ENCODE measurements at places on chromosomes 2 and 18.

GRCh38 chr2:227401550-227401949 lies 13.8 kb upstream of the SCYGR1 start:
- no peak for DNase-seq

DNA sequence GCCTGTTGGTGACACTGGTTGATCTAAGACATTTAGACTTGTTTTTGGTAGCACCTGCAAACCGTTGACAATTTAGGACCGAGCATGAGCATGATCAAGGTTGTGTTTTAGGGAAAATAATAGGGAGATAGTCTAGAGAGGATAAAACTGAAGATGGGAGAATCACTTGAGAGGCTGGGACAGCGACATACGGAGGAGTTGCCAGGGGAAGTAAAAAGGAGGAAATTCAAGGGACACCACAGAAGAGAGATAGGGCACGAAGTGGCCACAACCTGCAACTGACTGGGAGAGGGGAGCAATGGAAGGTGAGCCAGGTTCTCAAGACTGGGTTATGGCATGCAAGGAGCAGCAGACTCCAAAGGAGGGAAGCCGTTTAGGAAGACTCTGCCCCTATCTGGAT lies 1.4 kb upstream of the ATP8B1 start:
- no peak for DNase-seq

DNA sequence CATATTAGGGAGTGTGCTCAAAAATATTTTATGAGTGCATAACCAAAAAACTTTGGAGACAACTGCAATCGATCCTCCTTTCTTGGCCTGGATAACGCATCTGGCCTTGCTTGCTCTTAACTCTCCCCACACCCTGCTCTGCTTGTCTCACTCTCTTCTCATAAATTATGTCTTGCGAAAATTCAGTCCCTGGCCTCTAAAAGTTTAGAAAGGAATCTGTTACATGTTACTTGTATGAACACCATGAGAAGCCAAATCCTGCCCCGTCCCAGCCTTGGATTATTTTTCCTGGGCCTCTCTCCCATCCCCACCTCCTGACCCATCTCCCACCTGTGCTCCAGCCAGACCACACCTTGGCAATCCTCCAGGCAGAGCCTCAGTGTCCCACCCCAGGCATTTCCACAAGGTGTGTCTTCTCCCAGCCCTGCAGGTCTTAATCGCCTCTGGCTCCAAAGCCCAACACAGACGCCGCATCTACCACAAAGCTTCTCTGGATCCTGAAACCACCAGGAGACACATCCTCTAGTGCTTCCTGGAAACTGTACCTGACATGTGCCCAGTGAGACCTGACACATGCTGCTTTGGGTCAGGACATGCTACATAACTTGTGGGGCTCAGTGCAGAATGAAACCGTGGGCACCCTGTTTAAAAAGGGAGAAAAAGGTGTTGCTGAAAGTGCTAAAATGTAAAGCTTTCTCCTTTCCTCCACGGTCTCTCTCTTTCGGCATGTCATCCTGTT lies 99.6 kb upstream of the ST3GAL5 start:
- DNase-seq: no peak

GRCh38 chr2:204544961-204545860 lies at the start of gene PARD3B:
Gene PARD3B (plus strand): TSS chr2:204545475. CDS start chr2:204546000, 525 bp downstream.
- no peak for DNase-seq

DNA sequence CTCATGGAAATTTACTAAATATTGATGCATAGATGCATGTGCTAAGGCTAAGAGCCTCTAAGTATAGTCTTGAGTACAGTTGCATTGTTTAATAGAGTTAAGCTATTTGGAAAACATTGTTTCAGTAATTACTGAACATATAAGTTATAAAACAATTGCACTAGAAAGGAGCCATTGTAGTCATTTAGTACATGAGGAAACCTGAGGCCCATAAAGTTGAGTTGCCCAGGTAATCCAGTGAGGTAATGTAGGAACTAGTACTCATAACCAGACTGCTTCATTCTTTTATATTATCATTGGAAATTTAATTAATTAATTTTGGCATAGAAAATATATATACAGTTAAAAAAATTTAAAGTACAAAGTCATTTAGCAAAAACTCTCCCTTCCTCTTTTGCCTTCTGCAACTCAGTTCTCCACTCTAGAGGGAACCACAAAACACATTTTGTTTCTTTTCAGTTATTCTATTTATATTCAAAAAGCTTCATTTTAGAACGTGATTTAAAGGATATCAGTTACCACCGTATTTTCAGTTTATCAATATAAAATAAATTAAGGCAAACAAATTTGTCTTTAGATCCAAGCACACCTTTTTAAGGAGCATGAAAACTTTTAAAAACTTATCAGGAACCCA lies 27.8 kb upstream of the TBR1 start:
- DNase-seq: no peak

GRCh38 chr2:12097859-12098258 lies 351.4 kb downstream of the LPIN1 start:
- DNase-seq: no peak

GRCh38 chr2:237048595-237048994 lies 37.1 kb upstream of the COPS8 start:
- no peak for DNase-seq

DNA sequence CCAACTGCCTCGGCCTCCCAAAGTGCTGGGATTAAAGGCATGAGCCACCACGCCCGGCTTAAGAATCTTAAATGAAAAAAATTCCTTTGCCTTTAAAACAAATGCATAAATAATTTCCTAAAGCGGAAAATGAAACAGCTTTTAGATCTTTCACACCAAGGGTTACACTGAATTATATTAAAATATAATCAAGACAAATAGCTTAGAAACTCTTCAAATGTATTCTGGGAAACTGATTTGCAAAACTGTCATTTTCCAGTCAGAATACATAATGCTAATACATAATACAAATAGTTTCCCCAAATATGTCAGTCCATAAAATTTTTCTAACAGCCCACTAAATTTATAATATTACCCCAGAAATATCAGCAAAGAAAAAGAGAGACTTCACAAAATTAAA lies 68.3 kb upstream of the PGAP1 start:
- no peak for DNase-seq

GRCh38 chr2:154207288-154208047 lies 335.7 kb downstream of the GALNT13 start:
- no peak for DNase-seq

DNA sequence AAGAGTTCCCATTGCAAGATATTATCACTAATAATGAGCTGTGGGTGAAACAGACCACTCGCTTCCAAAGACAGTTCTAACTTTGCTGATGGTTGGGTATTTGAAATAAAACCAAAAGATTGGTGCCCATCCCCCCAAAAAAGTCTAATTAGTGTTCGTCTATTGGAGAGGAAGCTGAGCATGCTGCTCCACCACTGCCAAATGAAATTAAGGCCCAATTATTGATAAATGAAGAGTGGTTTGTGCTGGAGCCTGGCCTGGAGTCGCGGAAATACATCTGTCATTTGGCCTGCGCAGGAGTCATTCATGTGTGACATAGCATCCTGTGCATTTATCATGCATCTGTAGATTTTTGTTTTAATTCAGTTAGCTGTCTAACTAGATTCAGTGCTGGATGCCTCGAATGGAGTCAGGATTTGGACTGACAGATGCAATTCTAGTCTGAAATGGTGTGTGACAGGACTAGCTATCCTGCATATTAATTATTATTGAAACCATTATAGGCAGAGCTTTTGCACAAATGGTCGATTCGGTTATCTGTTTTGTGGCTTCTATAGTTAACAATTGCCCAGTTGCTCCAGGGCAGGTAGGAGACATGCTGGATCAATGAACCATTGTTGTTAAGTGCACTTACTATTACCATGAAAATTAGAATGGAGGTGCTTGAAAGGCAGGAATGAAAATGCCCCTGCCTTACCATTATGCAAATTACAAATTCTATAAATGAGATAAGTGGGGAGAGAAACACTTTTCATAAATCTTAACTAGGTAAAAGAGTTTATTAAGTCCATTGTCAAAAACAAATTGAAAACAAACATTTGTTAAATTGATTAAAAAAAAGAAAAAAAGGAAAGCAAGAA lies 450.4 kb upstream of the TCF4 start:
- no peak for DNase-seq

DNA sequence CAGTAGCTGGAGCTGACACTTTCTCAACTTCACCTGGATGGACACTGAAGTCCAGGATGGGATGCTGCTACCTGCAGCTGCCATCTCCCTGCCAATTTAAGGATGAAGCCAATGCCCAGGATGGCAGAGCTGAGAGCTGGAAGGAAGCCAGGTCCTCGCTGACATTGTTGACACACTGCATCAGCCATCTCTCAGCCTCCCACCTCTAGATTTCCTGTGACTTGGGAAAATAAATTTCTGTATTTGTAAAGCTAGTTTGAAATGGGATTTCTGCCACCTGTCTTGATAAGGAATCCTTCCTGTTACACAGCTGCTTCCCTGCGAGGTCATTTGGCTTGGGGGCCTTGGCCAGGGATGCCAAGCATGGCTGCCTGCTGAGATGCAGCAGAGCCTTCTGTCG lies 43.5 kb downstream of the KCTD1 start:
- no peak for DNase-seq

DNA sequence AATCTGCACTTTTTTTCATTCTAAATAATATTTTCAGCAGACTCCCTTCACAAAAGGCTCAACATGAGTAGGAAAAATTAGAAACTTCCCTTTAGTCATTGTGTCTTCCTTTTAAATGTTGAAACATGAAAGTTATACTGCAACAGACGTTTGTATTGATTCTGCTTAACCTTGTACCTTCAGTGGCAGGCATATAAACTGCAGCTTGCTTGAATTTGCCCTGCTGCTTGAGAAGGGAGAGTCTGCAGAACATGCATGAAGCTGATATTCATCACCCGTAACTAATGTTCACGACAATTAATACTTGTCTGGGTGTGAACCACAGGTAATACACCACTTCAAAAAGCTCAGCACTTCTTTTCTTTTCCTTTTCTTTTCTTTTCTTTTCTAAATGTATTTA lies 294.7 kb upstream of the LRP1B start:
- no peak for DNase-seq

- DNase-seq: no peak
These were observed 112.9 kb upstream of the ZEB2 start for GRCh38 chr2:144632809-144633208.

DNA sequence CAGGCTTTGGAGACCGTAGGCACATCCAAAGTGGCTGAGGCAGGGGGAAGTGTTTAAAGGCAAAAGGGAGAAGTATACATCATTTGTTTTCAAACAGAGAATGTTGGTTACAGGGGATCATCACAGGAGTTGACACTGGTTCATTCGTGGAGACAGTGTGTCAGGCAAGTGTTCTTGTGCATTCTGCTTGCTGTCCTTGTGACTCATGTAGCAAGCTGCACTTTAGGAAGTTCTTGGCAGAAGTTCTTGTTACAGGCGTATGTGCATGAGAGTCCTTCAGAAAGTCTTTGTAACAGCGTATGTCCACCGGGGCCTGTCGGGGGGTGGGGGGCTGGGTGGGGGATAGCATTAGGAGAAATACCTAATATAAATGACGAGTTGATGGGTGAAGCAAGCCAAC lies 36.5 kb upstream of the B4GALT6 start:
- no peak for DNase-seq

- no peak for DNase-seq
These were observed 22.3 kb upstream of the ERICH2 start for GRCh38 chr2:170747921-170748320.

DNA sequence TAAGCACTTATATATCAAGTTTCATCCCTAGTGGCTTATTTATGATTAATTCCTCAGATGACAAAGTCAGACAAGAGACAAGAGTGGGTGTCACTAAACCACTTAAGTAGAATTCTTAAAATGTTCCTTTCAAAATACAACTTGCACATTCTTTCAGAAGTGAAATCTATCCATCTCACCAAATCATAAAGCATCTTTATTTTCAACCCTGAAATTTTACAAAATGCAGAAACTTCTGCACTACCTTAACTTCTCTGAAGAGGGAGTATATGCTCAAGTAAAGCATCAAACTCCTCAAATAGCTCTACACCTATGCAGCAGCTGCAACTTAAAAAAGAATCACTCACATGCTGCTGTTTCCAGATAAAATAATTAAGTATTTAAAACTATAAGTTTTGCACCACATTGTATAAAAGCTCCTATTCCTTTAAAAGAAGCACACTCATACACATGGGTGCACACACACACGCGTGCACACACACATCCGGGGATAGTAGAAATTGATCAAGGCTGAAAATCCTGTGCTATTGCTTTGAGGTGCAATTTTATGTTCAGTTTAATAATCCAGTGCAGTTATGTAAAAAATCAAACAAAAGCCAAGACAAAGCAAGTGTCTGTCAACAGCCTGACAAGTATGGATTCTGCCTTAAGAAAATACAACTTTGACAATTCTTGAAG lies 244.5 kb downstream of the TCF4 start:
- no peak for DNase-seq

- DNase-seq: no peak
These were observed 23.1 kb upstream of the ATG16L1 start for GRCh38 chr2:233228376-233228775.

DNA sequence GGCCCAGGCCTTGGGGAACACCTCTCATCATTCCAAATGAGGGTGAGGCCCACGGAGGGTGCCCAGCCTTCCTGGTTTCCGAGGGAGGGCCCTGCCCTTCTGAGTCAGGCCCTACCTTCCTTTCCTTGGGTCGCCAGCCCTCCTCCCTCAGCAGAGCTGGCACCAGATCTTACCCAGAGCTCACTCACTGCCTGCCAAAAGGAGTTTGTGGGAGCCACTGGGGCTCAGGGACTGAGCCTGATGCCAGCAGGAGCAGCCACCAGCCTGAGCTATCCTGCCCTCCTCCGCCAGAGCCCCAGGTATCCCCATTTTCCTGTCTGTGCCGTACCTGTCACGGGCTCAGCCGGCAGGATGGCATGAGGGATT lies 64.1 kb downstream of the NRP2 start:
- no peak for DNase-seq

DNA sequence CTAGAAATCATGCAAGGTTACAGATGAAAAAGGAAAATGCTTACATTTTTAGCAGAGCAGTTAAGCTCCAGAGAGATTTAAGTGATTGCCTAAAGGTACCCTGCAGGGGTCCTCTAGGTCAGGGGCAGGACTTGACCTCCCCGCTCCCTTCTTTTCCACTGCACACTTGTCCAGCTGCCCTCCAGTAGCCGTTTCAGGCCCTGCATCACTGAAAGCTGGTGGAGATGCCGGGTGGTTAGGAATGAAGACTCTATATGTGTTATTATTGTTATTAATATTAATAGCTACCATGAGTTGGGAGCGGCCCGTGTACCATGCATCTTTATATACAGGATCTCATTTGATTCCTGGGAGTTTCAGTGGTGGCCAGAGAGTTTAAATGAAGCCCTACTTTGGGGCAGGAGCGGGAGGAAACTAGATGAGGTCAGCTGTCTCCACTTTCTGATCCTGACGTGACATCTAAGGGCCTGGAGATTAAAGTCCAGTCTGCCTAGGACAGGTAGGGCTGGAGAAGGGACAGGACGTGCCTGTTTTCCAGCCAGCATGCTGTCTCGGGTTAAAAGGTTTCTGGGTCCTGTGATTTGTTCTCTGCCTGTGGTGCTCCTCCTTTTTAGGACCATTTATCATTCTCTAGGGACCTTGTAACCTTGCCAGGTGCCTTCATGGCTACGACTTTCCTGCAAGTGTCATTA lies 2.1 kb downstream of the TMEM37 start:
- no peak for DNase-seq

DNA sequence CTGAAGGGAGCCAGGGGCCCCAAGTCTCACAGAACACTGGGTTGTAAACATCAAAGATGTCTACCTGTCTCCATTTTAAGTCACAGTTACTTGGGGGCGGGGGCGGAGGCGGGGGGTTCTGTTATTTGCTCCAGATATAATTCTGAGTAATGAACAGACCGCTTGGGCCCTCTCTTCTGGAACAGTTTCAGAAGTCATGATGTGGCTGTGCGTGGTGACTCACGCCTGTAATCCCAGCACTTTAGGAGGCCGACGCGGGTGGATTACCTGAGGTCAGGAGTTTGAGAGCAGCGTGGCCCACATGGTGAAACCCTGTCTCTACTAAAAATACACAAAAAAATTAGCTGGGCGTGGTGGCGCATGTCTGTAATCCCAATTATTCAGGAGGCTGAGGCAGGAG lies 157.9 kb upstream of the APCDD1 start:
- DNase-seq: no peak
